Left cardiac atrium (tissue), 4 donors: ENCODE measurements at places on chromosomes 2 and 18. TPM values are rescaled to one million over a fixed set of nuclear protein-coding genes. Genes with fewer than 3 reads are reported as not detected.

PLEKHH2 gene
- total RNA-seq: 3.1 TPM

VWA3B gene
- total RNA-seq: 0.50 TPM

RTP5 gene
- 0.12 TPM for total RNA-seq

DNA sequence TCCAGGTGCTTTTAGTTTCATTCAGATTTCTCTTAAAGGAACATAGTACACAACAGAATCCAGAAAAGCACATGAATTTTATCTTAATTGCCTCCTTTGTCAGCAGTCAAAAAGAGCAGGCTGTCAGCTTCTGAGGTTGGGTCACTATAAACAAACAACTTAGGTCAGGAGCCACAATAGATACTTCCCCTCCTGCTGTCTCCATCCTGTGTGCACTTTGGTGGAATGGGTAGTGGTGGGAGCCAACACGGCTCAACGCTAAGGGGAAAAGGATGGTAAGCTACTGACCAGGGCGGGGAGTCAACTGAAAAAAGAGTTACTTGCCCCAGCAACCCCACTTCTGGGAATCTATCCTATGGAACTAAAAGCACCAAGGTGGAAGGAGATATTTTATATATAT is 121.9 kb downstream of the PAX3 start:
- no peak for DNase-seq

- DNase-seq: no peak
Measured at GRCh38 chr2:74953796-74954499, 4.5 kb upstream of the POLE4 start.

DNA sequence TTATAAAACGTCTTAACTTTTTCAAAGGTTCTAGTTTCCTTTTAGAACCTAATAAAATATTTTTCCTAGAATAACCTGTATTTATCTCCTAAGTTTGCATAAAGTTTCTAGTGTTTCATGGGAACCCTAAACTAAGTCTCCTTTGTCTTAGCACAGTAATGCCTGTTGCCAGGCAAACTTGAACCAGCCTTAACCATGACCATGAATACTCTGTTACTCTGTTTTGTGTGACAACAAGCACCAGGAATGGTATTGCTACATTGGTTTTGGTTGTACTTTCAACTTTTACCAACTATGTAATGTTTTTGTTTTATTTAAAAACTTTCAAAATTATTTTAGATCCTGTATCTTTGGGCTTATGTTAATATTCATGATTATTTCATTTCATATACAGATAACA is 137.6 kb downstream of the CERS6 start:
- DNase-seq: no peak

DNA sequence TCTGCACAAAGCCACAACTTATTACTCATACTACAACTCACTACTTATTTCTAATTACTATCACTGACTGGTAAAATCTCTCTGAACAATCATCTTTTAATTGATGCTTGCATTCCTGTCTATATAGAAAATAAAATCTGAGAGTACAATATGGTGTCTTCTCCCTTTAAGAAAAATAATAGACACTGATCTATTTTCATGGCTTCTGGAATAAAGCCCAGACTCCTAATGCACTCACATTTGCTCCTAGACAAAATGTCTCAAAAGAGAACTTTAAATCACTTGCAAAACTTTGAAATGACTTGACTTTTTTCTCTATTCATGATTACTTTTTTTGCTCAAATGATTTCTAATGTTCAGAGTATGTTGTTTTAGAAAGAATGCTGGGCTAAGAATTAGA is 28.7 kb downstream of the ESCO1 start:
- no peak for DNase-seq

DNA sequence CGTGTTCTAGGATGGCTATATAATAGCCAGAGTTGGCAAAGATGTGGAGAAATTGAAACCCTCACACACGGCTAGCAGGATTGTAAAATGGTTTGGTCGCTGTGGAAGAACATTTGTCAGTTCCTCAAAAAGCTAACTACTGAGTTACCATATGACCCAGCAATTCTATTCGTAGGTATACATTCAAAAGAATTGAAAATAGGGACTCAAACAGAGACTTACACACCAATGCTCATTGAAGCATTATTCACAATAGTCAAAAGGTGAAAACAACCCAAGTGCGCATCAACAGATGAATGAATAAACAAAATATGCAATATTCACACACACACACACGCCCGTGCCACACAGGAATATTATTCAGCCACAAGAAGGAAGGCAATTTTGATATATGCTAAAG is 98.7 kb downstream of the PLA2R1 start:
- no peak for DNase-seq

- DNase-seq: no peak
Measured at GRCh38 chr18:1796636-1797035, 774.7 kb downstream of the METTL4 start.

DNA sequence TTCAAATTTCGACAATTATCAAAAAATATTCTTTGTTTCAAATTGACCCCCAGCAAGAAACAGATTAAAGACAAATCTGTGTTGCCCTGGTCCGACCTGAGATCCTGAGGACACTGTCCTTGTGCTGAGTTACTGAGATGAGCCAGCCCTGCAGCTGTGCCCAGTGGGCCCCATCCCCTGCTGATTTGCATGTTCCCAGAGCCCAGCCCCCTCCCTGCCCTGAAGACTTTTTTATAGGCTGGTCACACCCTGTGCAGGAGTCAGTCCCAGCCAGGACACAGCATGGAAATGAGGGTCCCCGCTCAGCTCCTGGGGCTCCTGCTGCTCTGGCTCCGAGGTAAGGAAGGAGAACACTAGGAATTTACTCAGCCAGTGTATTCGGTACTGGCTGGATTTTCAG is 31.4 kb upstream of the ZNG1B start:
- DNase-seq: no peak

DNA sequence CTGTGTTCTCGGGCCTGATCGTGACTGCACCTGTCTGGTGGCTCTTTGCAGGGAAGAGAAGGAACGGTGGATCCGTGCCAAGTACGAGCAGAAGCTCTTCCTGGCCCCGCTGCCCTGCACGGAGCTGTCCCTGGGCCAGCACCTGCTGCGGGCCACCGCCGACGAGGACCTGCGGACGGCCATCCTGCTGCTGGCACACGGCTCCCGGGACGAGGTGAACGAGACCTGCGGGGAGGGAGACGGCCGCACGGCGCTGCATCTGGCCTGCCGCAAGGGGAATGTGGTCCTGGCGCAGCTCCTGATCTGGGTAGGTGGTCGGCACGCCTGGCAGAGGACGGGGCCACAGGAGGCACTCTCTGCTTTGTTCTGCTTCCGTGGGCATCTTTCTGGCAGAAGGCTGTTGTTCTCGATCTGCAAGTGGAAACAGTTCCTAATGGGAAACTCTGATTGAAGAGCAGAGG is 48.0 kb downstream of the GBX2 start:
- DNase-seq: no peak
